ENCODE measurements at places on chromosomes 4 and X.

- DNase-seq: no peak
Measured at GRCh38 chr4:8846046-8846720, 25.5 kb downstream of the HMX1 start.

DNA sequence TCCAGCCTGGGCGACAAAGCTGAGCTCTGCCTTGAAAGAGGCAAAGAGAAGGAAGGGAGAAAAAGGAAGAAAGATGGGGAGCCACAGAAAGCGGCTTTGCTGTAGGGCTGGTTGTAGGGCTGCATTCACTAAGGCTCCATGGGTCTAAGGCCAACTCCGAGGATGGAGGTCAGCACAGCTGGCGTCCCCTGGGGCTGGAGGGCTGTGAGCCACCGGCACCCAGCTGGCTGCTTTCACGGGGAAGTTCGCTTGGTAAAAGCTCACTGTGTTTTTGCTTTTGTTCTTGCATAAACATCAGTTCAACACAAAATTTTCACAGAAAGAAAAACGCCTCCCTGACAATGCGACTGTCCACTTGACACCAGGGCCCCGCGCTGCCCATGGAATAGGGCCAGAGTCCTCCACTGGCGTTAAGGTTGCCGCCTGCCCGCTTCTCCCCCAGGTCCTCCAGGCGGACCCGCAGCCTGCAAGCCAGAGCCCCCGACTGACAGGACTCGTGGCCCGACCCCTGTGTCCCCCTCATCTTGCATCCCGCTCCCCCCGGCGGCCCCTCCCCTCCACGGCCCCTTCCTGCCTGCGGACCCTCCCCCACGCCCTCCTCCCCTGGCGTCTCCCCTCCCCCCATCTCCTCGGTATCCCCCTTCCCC is 1.1 kb downstream of the RNF212 start:
- DNase-seq: no peak

DNA sequence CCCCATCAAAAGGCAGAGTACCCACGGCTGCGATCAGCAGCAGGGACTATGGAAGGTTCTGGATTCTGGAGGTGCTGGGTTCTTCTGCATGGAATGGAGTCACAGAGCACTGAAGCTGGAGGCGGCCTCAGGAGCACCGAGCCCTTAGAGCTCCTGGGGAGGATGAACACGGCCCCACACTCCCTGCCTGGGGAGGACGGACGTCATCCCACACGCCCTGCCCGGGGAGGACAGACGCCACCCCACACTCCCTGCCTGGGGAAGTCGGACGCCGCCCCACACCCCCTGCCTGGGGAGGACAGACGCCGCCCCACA is 9.9 kb downstream of the LRPAP1 start:
- no peak for DNase-seq

- DNase-seq: no peak
Measured at GRCh38 chrX:42089031-42089430, 165.7 kb upstream of the CASK start.

DNA sequence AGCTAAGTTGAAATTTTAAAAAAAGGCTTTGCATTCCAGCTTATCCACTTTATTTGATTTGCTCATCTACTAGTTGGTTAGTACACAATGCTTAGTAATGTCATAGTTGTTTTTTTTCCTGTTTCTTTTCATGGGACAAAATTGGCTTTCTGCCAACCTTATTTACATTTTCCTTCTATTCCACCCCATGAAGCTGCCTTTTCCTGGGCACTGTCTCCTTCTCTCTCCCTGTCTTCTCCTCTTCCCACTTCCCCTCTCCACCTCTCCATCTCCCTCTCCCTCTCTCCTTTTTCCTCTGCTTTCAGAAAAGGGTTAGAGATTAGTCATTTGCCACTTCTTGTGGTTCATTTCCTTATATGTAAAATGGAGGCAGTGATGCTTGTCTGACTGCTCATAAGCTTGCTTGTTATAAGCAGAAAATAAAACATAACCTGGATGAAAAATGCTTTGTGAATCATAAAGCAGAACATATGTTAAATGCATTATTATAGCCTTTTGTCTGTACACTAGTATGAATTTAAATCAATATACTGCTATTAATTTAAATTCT is 181.9 kb downstream of the CEP135 start:
- no peak for DNase-seq

GRCh38 chr4:986428-986878 is 391 bp upstream of the IDUA start:
- DNase-seq: no peak

DNA sequence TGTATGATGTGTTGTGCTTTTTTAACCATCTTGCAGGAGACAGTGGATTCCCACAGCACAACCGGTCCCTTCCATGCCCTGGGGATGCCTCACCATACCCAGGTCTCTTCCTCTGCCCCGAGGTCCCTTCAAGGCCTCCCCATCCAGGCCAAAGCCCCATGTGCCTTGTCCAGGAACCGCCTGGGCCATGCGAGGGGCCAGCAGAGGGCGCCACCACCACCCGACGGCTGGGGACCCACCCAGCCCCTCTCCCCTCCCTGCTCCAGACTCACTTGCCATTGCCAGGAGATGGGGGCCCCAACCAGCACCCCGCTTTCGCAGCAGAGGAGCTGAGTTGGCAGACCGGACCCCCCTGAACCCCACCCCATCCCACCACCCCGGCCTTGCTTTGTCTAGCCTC is 485.5 kb downstream of the TRAM1L1 start:
- no peak for DNase-seq

- DNase-seq: no peak
Measured at GRCh38 chr4:86482306-86483172, 111.6 kb upstream of the PTPN13 start.

GRCh38 chr4:150082241-150082640 is 4.0 kb downstream of the DCLK2 start:
- no peak for DNase-seq

DNA sequence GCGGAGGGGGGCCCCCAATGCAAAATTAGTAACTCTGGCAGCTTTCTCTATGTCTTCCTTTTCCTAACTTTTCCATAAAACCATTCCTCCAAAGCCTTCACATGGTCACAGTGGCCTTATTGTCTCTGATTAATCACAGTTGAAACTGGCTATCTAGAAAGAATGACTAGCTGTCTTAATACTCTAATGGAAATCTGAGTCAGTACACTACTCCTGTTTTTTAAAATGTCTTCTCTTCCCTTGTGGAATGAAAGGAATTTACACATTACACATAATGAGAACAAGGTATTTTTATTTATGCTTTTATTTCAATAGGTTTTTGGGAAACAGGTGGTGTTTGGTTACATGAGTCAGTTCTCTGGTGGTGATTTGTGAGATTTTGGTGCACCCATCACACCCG is 66.3 kb upstream of the PUDP start:
- no peak for DNase-seq

- DNase-seq: peak; percentile 29
Measured at GRCh38 chrX:153662266-153662665, 11.3 kb downstream of the PNCK start.

DNA sequence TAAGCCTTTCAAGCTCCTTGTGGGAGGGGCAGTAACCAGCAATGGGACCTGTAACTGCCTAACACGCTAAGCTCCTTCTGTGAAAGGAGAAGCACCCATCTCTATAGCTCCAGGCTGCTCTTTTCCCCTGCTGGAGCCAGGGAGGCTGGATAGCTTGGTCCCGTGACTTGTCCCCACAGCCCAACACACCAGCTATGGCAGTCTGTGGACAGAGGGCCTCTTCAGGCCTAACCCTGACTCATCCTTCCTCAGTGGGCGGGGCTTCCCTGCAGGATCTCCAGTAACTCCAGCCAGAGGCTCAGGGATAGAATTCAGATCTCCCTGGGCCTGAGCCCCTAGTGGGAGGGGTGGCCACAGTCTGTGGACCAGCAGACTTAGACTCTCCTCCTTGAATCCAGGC is 1290.1 kb downstream of the PCDH7 start:
- no peak for DNase-seq

DNA sequence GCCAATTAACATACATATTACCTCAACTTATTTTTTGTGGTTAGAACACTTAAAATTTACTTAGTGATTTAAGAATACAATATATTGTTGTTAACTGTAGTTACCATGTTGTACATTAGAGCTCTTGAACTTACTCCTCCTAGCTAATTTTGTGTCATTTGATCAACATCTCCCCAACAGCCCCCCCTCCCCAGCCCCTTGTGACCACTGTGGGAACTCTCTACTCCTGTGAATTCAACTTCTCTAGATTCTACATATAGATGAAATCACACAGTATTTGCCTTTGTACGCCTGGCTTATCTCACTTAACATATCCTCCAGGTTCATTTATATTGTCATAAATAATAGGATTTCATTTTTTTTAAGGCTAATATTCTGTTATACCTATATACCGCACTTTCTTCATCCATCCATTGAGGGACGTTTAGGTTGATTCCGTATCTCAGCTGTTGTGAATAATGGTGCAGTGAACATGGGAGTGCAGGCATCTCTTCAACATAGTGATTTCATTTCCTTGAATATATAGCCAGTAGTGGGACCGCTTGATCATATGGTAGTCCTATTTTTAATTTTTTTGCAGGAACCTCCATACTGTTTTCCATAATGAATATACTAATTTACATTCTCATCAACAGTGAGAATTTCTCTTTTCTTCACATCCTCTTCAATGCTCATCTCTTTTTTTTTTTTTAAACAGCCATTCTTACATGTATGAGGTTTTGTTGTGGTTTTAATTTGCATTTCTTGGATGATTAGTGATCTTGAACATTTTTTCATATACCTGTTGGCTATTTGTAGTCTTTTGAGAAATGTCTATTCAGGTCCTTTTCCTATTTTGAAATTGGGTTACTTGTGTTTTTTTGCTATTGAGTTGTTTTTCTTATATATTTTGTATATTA is 66.8 kb downstream of the RAPGEF2 start:
- DNase-seq: no peak

DNA sequence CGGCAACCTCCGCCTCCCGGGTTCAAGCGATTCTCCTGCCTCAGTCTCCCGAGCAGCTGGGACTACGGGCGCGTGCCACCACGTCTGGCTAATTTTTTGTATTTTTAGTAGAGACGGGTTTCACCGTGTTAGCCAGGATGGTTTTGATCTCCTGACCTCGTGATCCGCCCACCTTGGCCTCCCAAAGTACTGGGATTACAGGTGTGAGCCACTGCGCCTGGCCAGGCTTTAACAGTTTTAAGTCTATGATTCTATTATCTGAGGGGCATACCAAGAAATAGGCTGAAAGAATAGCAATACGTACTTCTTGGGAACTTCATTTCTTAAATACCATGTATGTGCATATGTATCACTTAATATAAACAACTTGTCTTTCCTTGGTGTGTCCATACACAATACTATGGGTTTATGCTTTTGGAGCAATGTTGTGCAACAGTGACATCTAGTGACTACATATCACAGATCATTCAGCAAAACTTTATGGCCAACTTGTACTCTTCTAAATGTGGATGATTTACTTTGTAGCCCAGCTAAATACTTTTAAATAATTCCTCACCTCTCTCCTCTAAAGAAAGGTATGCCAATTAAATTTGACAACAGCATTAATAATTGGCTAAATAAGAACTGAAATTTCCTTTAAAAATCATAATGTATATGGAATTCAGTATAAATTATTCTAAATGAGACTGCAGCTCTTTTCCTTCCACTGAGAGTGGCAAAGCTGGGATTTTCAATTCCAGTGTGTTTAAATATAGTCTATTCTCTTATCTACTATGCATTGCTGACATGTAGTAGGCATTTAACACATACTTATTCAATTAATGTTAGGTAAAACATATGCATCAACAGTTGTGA is 10.4 kb downstream of the SLC9B1 start:
- no peak for DNase-seq
